Suprapubic skin (tissue), 4 donors: ENCODE measurements at places on chromosomes 16 and 17. TPM values are rescaled to one million over a fixed set of nuclear protein-coding genes. Genes with fewer than 3 reads are reported as not detected.

Gene ABCA10
- total RNA-seq: 2.4 TPM

Gene ALOX12B
- 115 TPM for total RNA-seq

Gene FAM171A2
- total RNA-seq: 1.2 TPM

Gene GAS2L2
- not detected for total RNA-seq

Gene LLGL1
- 28.9 TPM for total RNA-seq

Gene FKBP10
- total RNA-seq: 11.7 TPM

Gene EFNB3
- 6.2 TPM for total RNA-seq
